ENCODE measurements at places on chromosomes 2 and 18.

- DNase-seq: no peak
Observed at GRCh38 chr2:46780411-46780800, 135.2 kb downstream of the MCFD2 start.

- no peak for DNase-seq
Observed at GRCh38 chr2:127106457-127106990, 430 bp downstream of the BIN1 start.

- no peak for DNase-seq
Observed at GRCh38 chr18:32576296-32576916, 105.7 kb upstream of the GAREM1 start.

GRCh38 chr2:201685156-201685555, 13.3 kb downstream of the MPP4 start:
- DNase-seq: no peak

- DNase-seq: no peak
Observed at GRCh38 chr2:234950730-234951663, 820 bp upstream of the SH3BP4 start.

- no peak for DNase-seq
Observed at GRCh38 chr2:28148566-28148965, 244.1 kb upstream of the FOSL2 start.

GRCh38 chr2:2742726-2743125, 411.7 kb upstream of the MYT1L start:
- DNase-seq: no peak

All from stimulated activated CD8-positive, alpha-beta memory T cell treated with anti-CD3 and anti-CD28 coated beads, Interleukin-4, amount 100 ng/mL, for 1 hour (primary cell).